Head of caudate nucleus (tissue), 42 donors: ENCODE measurements at places on chromosomes 1 and 21.

DNA sequence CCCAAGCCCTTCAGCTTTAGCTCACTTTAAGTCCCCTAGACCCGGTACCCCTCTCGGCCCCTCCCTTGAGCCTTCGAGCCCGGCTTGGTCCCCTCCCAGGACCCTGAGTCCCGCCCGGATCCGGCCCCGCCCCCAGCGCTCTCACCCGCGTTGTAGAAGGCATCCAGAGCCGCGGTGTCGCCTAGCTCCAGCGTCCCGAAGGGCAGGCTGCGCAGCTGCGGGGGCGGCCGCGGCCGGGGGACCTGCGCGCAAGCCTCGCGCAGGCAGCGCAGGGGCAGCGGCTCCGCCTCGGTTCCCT lies 699 bp downstream of the MAP3K6 start:
- DNase-seq = peak; percentile 63

GRCh38 chr1:229420224-229420623 lies 13.7 kb downstream of the ACTA1 start:
- no peak for DNase-seq

DNA sequence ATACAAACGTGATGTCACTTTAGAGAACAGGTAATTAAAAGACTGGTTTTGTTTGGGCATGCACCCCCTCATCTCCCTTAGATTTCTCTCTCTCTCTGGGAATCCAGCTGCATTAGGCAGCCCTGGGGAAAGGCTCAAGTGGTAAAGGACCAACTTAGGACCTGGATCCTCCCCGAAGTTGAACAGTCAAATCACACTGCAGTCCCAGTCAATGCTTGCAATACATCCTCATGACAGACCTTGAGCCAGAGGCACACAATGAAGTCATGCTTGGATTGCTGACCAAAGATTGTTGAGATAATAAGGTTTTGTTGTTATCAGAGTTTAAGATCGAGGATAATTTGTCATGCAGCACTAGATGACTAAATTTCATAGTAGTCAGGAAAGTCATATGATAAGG lies 1285.8 kb upstream of the NCAM2 start:
- no peak for DNase-seq

DNA sequence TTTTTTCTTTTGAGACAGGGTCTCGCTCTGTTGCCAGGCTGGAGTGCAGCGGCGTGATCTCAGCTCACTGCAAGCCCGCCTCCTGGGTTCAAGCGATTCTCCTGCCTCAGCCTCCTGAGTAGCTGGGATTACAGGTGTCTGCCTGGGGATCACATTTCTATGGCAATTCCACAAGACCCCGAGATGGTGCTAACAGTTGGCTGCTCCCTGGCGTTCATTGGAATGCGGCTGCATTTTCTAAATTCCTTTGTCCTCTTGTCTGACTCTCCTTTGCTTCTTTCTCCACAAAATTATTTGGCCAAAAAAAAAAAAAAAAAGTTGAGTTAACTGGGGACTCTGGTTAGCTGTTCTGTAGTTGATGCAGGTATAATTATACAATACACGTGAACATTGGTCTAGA lies 176.4 kb downstream of the ETS2 start:
- no peak for DNase-seq

- no peak for DNase-seq
Observed at GRCh38 chr1:40462956-40463590, 12.8 kb downstream of the ZFP69B start.
